COLO829 (cell line): ENCODE measurements at places on chromosomes 5 and 9.

DNA sequence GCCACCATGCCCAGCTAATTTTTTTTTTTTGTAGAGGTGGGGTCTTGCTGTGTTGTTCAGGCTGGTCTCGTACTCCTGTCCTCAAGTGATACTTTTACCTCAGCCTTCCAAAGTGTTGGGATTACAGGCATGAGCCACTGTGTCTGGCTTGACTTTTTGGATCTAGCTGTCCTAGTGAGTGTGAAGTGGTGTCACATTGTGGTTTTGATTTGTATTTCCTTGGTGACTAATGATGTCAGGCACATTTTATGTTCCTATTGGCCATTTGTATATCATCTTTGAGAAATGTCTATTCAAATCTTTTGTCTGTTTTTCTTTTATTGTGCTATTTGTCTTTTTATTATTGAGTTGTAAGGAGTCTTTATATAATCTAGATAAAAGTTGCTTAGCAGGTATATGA is 53.5 kb upstream of the MCCC2 start:
- no peak for DNase-seq

- DNase-seq = peak; percentile 2
These were observed 94.2 kb upstream of the FBN2 start for GRCh38 chr5:128632264-128632663.

DNA sequence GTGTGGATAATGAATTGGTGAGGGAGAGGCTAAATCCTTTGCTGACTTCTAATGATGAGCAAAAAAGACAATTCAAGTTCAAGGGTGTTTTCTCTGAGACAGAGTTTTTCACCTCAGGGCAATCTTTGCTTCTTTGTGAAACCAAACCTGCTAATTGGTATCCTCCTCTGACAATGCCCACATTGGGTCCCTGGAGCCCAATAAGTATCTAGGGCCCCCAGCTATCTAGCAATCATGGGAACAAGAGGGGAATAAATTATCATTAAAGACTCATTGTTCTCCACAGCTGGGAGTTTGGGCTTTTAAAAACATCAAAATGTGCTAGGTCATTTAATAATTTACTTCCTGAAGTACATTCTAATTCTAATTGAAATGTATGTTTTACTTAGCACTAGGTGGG is 227.3 kb downstream of the TMEM167A start:
- DNase-seq = no peak

DNA sequence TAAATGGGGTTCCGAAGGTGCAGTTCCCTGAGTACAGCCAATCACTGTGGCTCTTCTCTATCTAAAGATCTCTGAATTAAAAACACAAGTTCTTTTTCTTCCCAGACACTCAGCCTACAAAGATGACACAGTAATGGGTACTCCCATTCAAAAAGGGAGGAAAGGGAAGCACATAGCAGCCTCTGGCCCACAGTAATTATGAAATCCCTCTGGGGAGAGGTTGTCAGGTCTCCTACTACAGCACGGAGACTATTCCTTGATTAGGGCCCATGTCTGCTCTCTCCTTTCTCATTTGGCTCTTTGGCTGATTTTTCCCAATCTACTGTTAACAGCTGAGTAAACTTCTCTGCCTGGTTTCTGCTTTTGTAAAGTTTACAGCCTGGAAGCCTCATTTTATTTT is 62.0 kb upstream of the RANBP3L start:
- DNase-seq = no peak

DNA sequence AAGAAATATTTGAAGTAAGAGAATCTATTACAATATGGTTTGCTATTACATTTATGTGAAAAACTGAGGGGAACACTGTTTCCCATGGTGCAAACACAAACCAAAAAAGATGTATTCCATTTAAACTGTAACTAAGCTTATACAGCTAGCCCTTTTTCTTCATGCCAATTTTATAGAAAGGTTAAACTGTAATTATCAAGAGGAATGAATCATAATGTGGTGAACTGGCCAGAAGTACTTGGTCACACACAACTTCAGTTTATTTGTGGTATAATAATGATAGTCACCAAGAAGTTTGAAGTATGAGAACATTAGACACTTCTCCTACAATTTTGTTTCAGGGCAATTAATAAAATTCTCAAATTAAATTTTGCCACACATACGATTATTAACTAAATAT is 177.9 kb downstream of the XRCC4 start:
- DNase-seq = no peak

DNA sequence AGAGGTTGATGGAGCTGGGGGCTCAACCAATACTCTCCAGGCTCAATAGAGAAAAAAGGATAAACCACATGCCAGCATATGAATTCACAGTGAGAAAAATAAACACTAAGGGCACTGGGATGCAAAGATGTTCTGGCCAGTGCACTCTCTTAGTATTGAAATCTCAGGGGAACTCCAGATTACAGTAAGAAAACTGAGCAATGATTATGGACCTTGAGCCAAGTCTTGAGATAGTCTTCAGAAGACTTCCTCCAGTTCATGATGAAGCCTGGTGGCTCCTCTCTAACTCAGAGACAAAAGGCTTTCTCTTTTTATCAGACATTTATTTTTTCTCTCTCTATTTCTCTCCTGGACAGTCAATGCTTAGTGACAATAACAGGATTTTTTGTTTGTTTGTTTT is 139.8 kb upstream of the SPEF2 start:
- no peak for DNase-seq

DNA sequence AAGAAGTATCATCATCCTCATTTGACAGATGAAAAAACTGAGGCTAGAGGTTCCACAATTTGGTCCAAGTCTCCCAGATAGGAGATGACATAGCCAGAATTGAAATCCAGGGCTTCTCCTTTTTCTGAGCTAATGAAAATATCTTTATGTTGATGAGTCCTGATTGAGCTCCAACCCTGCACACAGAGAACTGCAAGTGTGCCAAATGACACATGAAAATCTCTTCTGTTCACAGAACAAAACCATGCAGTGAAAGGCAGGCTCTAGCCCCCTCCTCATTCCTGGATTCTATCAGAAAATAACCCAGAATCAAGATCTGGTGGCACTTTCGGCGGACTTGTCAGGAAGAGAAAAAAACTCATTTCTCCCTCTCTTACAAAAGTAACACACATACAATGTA is 124.0 kb downstream of the GLIS3 start:
- DNase-seq = no peak

DNA sequence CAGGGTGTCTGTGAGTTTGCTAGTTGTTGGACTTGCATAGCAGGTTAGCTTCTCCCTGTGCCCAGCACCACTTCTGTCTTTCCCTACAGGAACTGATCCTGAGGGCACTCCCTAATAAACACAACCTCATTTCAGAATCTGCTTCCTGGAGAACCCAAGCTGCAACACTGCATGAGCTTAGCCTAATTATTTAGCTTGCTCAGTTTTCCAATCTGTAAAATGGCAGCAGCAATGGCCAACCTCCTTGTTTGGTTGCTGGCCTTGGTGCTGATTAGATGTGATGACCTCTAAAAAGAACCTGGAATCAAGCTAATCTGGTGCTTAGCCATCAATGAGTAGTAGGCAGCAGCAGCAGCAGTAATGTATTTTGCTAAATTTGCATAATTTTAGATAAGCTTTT is 133.9 kb downstream of the ADCY2 start:
- DNase-seq = no peak
